Left ventricle myocardium inferior (tissue), 1 donor: ENCODE measurements at places on chromosomes 12 and 14. TPM values are rescaled to one million over a fixed set of nuclear protein-coding genes. Genes with fewer than 3 reads are reported as not detected.

- DNase-seq: no peak
Measured at GRCh38 chr14:103517174-103517566, 5.5 kb downstream of the CKB start.

- DNase-seq: no peak
Measured at GRCh38 chr12:112988224-112988623, 9.9 kb downstream of the OAS2 start.

GRCh38 chr14:99698642-99699041, 14.5 kb downstream of the CYP46A1 start:
- no peak for DNase-seq

DNA sequence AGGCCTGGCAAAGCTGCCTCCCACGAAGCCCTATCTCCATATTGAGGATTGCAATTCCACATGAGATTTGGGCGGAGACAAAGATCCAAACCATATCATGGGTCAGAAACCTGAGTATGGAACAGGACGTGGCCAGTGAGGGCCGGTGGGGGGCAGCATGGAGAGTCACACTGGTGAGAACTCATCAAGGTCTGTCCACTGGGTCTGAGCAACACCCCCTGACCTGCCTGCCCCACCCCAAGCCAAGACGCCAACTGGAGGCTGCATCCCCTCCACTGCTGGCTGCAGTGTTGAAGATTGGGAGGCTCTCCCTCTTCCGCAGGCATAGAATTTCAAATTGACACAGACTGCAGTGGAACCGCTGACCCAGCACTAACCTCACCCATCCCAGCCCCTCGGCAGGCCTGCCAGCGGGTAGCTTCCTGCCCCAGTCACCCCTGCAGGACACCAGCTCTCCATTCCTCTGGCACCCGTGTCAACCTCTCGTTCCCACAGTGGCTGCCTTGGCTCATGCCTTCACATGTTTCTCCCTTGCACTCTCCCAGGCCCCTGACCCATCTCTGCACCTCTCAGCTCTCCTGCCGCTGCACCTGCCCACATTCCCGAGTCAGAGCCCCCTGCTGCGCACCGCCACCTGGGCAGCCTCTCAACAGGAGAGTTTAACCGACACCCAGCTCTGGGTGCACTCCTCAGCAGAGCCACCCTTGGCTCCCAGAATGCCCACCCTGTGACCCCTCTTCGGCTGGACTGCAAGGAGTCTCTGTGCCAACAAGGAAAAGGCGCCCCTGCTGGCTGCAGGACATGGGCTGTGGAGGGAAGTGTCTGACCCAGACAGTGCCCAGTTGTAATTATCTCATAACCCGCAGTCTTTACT, 45.2 kb upstream of the PPP2R5C start:
- DNase-seq: no peak

Gene NRL
- 1.5 TPM for total RNA-seq

Gene CCDC177
- total RNA-seq: not detected

Gene ARHGEF40
- 21.3 TPM for total RNA-seq

DNA sequence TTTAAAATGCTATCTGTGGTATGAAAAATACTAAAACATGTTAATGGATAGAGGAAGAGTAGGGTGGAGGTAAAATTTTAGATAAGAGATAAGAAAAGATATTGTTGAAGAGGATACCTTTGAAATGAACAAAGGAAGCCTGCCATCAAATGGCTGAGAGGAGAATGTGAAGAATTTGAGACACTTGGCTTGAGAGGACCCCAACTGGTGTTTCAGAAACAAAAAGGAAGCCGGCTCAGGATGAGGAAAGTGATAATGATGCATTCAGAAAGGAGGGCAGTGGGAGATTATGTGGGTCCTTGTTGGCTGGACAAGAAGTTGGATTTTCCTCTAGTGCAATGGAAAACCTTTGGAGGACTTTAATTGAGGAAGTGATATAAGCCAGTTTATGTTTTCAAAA, 264.4 kb downstream of the DUSP6 start:
- no peak for DNase-seq

Gene SETD3
- total RNA-seq: 101 TPM

GRCh38 chr12:3572560-3572959, 81.6 kb downstream of the PRMT8 start:
- DNase-seq: no peak

GRCh38 chr12:41992692-41993215, 151.9 kb downstream of the GXYLT1 start:
- DNase-seq: no peak

DNA sequence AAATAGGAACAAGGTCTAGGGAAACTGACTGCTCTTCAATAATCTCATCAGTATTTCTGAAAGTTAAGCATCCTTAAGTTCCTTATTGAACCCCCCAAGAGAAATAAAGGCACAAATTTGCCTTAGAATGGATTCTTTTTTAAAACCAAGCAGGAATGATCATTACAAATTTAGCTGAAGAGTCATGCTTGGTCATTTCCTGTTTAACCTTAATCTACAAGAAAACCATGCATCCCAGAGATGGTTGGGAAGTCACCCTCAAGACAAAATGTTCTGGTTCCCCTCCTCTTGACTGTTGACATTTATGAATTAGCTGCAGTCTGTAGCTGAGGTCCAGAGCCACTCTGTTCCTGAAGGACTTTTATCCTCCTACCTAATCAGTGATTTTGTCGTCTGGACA, 291.8 kb upstream of the G2E3 start:
- DNase-seq: no peak

Gene KRT4
- not detected for total RNA-seq

Gene RTN1
- total RNA-seq: 0.80 TPM

GRCh38 chr12:53184828-53185227, 4.1 kb upstream of the CSAD start:
- DNase-seq: no peak

DNA sequence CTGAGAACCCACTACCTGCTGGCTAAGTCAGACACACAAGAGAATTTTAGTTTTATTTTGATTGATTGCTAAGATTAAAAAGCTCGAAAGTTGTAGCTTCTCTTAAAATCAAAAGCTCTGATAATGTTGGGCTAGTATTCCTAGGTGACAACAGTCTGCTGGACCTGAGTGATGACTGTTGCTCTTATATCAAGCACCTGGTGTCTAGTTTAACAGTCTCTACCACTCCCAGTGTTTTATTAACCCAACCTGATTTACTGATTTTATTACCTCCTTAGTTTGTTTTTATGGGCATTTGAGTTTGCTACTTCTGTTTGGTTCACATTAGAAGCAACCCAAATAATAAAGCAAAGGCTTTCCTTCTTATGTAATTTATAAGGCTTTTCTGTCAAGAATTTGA, 41.8 kb downstream of the ATP6V1D start:
- DNase-seq: no peak

- DNase-seq: no peak
Measured at GRCh38 chr14:70663707-70664179, 22.0 kb downstream of the TTC9 start.

- DNase-seq: no peak
Measured at GRCh38 chr12:65403188-65403587, 124.7 kb downstream of the MSRB3 start.

- no peak for DNase-seq
Measured at GRCh38 chr12:56957229-56958052, at the start of gene RDH16. Gene RDH16 (minus strand): TSS chr12:56957608. CDS start chr12:56957462, 146 bp downstream.

- DNase-seq: no peak
Measured at GRCh38 chr14:31902945-31903646, 174.0 kb upstream of the ARHGAP5 start.

DNA sequence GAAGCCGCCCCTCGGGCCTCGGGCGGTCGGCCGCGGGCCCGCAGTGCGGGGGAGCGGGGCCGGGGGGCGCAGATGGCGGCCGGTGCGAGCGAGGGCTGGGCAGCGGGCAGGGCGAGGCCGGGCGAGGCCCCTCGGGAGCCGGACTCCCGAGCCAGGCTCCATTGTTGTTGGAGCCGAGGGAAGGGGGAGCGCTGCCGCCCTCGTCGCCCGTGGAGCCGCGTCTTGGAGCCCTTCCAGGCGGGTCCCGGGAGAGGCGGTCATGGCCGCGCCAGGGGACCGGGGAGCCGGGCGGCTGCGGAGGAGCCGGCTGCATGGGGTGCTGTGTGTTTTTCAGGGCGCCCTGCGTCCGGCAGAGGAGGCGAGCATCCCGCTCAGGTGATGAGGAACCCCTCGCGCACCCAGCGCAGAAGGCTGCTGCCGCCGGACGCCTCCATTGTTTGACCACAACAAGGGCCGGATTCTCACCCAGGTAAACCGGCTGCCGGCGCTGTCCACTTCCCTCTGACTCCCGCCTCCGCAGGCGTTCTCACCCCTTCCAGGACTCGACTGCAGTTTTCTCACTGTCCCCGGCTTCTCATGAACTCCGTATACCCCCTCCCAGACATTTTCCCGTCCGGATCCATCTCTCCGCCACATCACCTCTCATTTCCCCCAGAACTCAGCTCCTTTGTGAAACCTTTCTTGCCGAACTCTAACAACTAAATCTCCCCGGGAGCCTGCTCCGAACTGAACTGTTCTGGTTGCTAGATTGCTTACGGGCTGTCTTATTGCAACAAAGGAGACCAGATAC, 732 bp downstream of the ZNF664 start:
- peak; percentile 51 for DNase-seq
